ENCODE measurements at places on chromosomes 7 and 10.

DNA sequence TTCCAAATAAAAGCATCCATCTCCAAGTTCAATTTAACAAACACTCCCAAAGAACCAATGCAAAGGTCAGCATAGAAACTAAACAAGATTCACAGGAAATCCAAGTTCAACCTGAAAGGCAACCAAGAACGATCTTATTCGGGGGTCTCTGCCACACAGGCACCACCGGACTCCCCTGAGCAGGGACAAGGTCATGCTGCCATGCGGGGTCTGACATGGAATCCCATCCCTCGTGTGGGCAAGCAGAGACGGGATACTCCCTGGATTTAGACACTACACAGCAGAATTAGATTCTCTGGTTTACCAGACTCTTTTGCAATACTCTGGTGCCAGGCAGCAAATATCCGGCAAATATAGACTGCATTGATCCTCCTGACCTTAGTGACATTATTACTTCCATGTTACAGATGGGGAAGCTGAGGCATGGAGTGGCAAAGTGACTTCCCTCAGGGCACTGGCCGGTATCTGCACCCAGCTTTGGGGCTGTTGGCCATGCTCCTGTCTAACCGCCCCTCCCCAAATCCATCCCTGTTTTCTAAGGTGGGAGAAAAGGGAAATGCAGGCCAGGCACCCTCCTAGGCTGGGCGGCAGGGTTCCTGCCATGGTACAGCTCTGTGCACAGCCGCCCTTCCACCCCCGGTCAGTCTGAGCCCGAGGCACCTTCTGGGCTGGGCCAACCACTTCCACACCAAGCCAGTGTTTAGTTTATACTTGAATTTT lies 111.8 kb downstream of the VIPR2 start:
- DNase-seq, result no peak

DNA sequence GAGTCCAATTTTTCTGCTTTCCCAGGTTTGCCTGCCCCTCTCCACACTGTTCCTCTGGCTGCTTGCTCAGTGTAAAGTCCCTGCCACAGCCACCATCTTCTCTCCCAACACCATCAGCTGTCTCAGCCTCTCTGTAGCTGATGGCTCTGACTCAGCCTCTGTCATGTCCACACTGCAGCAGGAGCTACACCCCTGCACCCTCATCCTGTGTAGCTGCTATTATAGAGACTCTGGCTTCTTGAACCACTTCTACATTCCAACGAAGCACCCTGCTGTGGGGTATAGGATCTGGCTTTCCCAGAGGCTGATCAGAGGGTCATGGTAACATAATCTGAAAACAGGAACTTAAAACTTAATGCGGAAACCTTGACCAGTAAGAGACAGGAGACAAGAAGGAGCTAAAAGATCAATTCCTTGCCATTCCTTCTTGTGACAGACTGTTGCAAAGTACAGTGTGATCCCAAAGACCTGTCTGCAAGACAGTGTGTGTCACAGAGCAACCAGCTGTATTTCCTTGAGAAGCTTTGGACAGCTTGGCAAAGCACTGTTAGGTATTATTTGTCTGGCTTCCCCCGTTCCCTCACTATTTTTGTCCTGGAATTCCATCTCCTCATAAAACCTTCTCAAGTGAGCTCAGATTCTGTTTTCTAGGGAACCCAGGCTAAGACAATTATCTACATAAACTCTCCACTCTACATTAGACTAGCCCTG lies 42.3 kb downstream of the NRCAM start:
- DNase-seq, result no peak

GRCh38 chr7:3246127-3246526 lies 54.9 kb upstream of the SDK1 start:
- DNase-seq, result no peak

- DNase-seq, result no peak
Measured at GRCh38 chr7:37826825-37827224, 21.6 kb upstream of the NME8 start.

DNA sequence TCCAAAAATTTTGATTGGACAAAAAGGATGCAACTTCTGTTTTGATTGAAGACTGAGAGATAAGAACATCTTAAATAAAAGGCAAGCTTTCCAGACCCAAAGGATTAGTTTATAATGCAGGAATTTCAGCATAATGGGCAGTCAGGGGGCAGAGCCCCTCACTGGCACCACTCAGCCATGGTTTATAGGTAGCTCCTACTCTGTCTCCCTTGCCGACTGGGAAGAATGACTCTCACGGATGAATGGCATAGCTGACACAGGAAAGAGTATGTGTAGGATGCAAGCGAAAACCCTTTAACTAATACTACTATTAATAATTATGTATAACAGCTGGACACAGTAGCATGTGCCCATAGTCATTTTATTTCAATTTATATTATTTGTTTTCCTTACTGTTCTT lies 53.3 kb downstream of the GALNT11 start:
- DNase-seq, result no peak

DNA sequence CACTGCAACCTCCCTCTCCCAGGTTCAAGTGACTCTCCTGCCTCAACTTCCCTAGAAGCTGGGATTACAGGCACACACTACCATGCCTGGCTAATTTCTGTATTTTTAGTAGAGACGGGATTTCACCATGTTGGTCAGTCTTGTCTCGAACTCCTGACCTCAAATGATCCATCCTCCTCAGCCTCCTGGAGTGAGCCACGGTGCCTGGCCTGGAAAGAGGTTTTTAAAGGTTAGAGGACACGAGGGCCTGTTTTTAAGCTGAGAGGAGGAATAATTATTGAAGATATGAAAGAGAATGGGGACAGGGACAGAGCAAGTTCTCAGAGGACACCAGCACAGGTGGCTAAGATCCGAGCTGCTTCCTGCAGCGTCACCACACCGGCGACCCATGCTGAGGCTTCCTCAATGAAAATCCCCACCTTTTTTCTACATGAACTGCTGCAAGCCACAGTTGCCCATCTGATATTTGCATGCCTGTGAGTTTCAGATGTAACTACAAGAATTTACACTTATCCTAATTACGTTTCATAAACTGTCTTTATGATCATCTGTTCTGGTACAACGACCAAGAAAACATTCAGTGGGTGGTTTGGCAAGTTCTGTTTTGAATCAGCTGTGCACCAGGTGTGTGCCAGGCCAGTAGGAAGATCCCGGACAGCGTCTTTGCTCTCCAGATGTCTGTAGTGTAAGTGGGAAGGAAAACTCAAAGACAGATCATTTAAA lies 76.0 kb downstream of the HIP1 start:
- DNase-seq, result no peak

DNA sequence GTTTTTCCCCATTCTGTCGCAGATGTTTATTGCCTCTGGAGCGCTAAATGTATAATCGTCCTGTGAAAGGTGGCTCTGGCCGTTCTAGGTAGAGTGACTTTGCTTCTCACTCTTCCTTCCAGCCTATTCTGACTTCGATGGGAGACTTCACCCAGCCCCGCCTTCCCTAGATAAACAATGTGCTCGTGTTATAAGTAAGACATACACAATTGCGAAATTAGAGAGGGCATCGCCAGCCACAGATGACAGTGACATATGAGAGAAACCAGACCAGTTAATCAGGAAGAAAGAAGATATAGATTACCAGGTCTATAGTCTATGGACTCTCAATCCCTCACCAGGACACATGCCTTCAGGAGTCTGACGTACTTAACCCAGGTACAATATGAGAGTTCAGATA lies 1050.5 kb upstream of the AUTS2 start:
- DNase-seq, result no peak
